Caco-2 (cell line): ENCODE measurements at places on chromosomes 16 and 17.

DNA sequence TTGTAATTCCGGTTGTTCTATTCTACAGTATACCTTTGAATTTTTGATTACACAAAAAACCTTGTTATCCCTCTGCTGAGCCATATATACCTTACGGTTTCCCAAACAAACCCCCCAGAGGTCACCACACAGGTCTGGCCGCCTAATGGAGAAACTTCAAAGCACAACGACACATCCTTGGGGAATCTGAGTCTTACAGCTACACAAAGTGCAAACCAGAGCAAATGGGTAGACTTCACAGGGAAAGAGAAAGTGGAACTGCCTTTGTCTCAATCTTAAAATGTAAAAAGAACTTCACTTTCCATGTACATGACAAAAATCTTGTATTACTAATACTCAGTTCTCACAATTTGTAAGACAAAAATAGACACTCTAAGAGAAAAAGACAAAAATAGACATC, 2.7 kb downstream of the FBXO31 start:
- peak; percentile 35 for DNase-seq

DNA sequence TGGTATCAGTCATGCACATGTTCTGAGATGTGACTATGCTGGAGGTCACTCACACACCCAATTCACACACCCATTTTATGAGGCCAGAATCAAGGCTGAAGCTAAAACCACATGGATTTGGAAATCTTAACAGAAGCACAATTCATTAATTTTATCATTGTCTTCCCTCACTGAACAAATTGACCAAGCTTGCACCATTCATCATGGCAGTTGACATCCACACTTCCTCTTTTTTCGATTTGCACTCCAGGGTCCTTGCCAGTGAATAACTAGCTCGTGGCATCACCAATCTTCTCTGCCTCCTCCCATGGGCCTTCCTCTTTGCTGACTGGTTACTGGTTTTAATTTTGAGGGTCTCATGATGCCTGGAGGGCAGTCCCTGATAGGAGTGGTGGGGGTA, 123.0 kb upstream of the ASIC2 start:
- DNase-seq: no peak

- peak; percentile 86 for DNase-seq
These were observed 87.9 kb upstream of the TOB1 start for GRCh38 chr17:50953831-50954601.

DNA sequence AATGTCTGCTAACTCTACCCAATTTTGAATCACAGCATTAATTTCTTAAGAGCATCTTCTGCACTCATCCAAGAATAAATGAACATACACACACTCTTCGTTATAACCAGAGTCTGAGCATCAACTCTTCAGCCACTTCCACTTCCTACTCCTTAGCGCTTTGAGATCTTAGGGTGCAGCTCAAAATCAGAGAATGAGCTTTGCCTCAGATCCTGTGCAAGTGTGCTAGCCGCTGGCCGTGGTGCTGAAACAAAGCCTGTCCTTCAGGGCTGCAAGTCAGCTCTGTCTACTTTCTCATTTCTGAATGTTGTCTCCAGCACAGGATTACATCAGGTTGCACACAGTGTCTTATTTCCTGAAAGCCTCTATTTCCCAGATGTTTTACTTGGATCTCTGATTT, 165.4 kb downstream of the AIPL1 start:
- DNase-seq: no peak

GRCh38 chr17:73286863-73287296, 24.9 kb downstream of the CDC42EP4 start:
- no peak for DNase-seq

DNA sequence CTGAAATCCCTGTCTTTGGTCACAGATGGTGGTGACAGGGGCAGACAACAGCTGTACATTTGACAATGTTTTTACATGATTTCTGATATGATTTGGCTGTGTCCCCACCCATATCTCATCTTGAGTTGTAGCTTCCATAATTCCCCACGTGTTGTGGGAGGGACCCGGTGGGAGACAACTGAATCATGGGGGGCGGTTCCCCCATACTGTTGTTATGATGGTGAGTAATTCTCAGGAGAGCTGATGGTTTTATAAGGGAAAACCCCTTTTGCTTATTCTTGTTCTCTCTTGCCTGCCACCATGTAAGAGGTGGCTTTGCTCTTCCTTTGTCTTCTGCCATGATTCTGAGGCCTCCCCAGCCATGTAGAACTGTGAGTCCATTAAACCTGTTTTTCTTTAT, 353.9 kb downstream of the CPPED1 start:
- no peak for DNase-seq

DNA sequence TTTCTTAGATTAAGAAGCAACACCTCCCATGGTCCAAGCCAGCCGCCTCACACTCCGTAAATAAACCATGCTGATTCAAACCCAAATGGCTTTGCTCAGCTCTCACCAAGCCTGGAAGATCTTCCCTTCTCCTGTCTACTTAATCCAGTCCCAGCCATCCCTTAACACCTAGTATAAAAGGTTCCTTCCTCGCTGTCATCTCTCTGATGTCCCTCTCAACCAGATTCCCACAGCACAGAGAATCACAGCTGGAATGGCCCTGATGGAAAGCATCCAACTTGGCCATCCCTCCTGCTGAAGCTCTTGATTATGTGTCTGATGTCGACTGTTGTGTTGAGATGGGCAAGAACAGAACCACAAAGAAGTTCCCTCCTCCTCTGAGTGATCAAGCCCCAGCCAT, 50.6 kb upstream of the ADCY9 start:
- DNase-seq: no peak

- DNase-seq: peak; percentile 90
These were observed 43.2 kb upstream of the MRPS23 start for GRCh38 chr17:57892820-57893595.

DNA sequence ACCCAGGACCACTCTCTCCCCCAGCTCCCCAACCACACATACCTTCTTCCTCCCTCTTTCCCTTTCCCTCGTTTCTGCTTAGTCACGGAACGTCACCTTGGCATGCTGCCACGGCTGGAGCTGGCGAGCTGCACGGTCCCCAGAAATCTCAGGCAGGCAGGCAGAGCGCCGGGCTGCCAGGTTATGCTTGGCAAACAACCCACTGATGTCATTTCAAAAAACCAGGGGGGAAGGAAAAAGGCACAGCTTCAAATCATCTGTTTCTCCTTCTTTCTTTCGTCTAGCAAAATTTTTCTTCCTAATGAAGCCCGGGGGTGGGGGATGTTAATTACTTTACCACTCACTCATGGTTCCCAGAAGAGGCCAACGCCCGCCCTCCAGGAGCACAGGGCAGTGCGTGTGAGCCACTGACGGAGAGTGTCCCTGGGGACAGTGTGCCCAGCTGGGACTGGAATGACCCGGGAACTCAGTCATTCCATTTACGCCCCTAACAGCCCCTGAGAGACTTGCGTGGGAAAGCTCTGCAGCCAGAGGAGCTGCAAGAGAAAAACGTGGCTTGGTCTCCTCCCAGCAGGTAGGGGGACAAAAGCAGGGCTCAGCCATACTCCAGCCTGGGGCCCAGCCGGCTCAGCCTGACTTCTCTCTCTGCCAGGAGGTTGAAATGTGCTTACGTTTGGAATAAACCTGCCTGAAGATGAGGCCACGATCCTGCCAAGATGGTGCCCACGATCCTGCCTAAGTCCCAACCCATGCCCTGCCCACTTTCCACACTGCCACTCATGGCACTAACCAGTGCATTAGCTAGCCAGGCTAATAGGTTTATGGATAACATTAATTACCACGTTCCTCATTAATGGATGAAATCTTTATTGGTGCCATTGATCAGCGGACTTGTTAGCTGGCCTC, 198.9 kb downstream of the ZFHX3 start:
- no peak for DNase-seq

DNA sequence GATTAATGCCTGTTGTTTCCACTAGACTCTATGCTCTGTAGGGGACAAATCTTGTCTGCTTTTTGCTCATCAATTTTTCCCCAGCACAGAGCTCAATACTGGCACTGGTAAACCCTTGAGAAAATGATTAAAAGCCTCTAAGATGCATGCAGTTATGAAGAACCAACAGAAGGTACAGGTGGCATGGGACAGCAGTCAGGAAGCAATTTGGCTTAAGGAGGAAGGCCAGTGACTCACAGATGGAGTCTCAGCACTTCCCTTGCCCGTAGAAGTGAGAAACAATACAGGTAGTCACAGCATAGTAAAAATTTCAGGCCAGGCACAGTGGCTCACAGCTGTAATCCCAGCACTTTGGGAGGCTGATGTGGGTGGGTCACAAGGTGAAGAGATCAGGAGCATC, 504.7 kb upstream of the RBFOX1 start:
- DNase-seq: no peak

GRCh38 chr16:26155221-26155620, 463.5 kb downstream of the HS3ST4 start:
- no peak for DNase-seq

DNA sequence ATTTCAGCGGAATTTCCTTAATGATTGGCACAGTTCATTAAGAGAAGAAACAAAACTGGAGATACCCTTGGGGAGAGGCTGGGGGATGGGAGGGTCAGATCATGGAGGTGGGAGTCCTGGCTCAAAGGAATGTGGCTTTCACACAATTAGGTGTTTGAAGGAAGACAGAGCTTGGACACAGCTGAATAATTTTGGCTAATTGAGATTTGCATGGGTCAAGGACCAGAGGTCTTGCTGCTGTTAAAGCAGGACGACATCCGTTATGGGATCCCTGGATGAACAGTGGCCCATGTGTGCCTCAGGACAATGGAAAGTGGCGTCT, 160.3 kb downstream of the HS3ST3B1 start:
- no peak for DNase-seq

DNA sequence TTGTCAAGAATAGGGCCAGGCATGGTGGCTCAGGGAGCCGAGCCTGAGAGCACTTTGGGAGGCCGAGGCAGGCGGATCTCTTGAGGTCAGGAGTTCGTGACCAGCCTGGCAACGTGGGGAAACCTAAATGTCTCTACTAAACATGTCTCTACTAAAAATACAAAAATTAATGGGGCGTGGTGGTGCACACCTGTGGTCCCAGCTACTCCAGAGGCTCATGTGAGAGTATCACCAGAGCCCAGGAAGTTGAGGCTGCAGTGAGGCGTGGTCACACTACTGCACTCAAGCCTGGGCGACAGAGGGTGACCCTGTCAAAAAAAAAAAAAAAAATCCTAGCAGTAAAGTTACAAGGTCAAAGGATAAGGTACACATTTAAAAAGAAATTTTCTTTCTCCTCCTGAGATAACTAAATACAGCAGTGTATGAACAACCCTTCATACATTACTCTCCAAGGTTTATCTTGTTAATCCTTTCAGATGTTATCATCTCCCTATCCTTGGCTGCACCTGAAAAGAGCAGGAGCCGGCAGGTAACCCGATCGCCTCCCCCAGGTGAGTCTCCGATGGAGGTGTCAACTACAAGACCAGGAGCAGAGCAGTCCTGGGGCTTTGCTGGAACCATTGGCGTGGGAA, 122.3 kb downstream of the GOSR1 start:
- no peak for DNase-seq

DNA sequence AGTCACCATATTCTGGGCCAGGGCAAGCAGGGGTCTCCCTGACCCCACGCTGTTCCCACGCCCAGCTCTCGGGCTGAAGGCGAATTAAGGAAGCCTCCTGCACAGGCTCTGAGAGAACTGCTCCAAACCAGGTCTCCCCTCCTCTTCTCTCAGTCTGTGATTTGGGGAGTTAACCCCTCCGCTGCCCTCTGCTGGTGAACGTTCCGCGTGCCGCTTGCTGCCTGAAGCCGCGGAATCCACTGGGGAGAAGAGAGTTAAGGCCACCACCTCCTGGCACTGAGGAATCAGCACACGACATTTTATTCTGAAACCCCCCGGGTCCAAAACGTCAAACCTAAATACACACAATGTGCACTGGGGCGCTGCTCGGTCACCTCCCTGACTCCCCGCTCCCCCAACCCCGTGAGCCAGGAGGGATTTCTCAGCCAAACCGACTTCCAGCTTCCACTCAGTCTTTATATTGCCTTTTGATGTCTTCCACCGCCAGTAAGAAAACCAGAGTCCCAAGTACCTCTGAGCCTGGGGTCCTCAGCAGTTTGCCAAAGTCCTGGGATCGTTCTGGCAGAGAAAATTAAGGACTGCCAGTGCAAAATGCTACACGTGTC, 54.4 kb upstream of the RCVRN start:
- no peak for DNase-seq

DNA sequence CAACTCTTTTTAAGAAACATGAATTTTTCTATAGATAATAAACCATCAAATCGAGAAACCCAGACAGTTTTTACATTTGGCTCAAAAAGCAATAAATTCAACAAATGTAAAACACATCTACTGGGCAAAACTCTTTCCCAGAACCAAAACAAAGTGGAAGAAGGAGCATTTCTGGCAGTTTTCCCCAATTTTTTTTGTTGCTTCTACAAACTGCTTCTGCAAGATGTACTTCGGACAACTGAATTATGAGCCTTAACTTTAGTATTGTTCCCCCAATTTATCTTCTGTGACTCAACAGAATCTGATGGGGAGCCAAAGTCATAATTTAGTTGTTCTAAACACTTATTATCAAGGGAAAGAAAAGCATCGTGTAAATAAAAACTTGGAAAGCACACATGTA, 1047.2 kb downstream of the CDH11 start:
- DNase-seq: no peak

- no peak for DNase-seq
These were observed 25.6 kb upstream of the RMI2 start for GRCh38 chr16:11319529-11320146.

DNA sequence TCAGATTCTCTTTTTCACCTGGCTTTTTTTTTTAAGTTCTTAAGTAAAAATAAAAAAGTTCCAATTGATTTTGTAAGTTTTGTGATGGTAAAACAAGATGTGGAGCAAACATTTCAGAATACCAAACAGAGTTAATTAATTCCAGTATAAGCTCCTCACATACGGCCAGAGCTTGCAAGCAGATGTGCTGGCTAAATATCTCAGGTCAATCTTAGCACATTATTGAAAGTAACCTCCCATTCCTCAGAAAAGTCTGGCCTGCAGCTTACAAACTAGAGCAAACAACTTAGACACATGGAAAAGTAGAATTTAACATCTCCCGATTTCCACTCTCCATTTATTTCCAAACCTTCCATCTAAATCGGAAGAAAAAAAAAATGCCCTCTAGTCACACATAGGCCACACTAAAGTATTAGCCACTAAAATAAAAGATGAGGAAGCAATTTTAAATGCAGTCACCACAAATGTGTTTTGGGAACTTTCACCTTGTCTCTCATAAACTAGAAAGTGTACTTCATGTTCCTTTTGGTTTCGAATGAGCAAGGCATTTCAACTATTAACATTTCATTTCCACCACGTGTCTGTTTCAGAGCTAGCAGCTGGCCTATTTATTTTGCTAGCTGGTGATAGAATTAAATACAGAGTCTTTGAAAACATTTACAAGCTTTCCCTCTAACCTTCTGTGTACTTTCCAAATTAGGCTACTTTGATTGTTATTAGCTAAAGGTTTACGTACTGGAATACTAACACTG, 143.3 kb downstream of the STX8 start:
- DNase-seq: no peak

DNA sequence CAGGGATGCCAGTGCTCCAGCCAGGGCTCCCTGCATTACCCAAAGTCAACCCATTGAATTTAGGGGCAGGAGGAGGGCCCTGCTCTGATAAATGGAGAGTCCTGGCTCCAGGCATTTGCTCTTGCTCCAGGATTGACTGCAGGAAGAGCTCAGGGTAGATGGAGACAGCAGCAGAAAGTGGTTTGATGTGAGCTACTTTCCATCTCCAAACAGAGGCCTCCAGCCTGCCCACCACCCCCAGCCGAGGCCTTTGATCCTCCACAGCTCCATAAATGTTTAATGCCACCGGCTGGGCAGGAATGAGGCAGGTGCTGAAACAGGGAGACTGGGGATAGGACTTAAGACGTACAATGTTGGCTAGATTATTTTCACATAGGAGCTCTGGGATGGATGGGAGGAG, 4.3 kb upstream of the SEZ6 start:
- DNase-seq: no peak

GRCh38 chr17:73265646-73266640, 4.3 kb upstream of the CPSF4L start:
- no peak for DNase-seq
